Left lobe of liver (tissue), 2 donors: ENCODE measurements at places on chromosomes 7 and 10. TPM values are rescaled to one million over a fixed set of nuclear protein-coding genes. Genes with fewer than 3 reads are reported as not detected.

- DNase-seq: no peak
These were observed 189.9 kb upstream of the PDE1C start for GRCh38 chr7:32259931-32260596.

- DNase-seq: no peak
These were observed 24.7 kb upstream of the TRIM24 start for GRCh38 chr7:138435231-138435919.

GRCh38 chr7:159000859-159001435 lies 143.7 kb downstream of the VIPR2 start:
- no peak for DNase-seq

DNA sequence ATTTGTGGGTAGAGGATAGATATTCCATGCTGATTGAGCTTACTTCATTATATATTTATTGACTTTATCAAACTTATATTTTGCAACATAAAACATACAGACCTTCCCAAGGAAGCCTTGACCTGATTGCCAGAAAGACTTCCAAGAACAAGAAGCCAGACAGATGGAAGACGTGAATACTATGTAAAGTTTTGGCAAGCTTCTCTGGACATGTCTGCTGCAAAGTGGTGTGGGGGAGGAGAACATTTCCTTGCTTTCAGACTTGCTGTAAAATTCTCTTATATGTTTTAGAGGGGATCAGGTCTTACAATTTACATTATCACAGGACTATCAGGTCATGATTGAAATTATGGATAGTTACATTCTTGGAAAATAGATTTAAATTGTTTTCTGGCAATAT lies 23.4 kb downstream of the GPR158 start:
- DNase-seq: no peak

The PTPN20 gene
- 0.08 TPM for total RNA-seq

The HTRA1 gene
- total RNA-seq: 83.1 TPM

The PLCE1 gene
- 0.28 TPM for total RNA-seq
